Inflammatory macrophage treated with lipopolysaccharide for 1 hour (primary cell): ENCODE measurements at places on chromosomes 5 and 9.

DNA sequence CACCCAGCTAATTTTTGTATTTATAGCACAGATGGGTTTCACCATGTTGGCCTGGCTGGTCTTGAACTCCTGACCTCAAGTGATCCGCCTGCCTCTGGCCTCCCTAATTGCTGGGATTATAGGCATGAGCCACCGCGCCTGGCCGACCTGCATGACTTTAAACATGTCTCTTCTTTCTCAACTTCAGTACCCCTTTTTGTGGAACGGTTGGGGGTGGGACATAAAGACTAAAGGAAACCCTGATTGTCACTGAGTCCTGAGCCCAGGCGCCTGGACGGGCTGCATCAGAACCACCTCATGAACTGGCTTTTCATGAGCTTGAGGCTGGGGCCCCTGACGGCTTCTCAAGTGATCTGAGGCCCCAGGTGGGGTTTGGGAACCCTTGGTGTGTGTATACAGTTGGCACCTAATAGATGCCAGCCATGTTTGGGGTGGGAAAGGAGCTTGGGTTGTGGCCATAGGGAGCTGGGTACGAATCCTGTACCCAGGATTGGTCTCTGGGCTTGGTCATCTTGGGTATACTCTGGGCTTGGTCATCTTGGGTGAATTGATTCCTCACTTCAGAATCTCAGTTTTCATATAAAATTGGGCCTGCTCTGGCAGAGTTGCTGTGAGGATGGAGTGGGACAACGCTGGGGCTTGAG, 2.2 kb downstream of the GRK6 start:
- no peak for DNase-seq

GRCh38 chr5:128274441-128274840, 190.9 kb downstream of the SLC12A2 start:
- no peak for DNase-seq

DNA sequence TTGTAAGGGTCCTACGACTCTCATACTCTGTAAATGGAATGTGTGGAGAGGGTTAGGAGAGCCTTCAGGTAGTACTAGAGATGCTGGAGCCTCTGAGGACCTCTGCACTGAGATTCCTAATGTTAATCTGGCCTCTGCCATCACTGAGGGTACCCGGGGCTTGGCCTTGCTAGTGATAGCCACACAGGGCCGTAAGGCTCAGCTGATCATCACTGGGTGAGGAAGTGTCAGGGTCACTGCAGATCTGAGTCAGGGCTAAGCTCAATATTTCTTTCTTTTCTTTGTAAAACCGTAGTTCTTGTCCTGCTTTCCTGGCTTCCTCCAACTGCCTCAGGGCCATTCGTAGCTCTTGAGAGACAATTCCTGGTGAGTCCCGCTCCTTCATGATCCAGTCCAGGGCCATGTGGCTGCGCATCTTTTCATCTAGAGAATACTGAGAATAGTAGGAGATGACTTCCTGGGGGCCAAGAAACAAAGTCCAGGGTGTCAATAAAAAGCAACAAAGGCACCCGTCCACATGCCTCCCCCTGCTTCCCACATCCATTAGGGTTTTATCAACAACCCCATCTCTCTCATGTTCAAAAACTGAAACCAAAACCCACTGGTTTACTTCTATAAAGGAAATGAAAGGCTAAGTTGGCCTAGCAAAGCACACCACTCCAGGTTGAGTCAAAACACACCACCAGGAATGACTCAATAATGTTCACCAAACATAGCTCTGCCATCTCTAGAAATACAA, 47.7 kb downstream of the LIX1 start:
- DNase-seq: no peak

DNA sequence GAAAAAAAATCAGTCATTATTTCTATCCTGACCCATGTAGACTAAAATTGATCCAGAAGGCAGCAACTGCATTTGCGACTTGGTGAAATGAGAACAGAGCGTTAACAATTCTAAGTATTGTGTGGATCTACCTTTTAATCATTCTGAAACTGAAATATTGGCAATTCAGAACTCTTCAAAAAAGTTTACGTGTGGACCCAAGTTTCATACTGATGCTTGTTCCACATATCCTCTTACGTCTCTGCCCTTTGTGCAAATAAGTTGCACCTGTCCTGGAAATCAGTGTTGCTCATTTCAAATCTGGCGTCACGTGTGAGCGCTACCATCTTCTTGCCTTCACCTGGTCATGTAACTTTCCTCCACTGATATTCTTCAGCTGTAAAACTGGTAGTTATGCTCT, 74.7 kb downstream of the NTRK2 start:
- DNase-seq: no peak

GRCh38 chr9:16521868-16522411, 348.5 kb downstream of the BNC2 start:
- peak; percentile 29 for DNase-seq

DNA sequence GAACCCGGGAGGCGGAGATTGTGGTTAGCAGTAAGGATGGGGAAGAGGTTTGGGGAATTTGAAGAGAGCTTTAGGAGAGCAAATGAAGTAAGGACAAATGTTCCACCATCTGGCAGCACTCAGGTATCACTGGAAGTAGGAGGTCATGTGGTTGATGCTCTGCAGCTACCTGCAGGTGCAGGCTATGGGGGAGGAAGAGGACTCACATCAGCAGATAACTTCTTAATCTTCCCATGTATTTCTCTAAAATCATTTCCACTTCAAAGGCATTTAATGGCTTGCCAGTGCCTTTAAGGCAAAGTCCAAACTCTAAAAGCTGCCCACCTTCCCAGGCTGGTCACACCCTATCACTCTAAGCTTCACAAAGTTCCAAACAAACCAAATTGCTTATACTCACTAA, 8.1 kb upstream of the HAVCR1 start:
- no peak for DNase-seq
